Activated CD4-positive, alpha-beta T cell treated with anti-CD3 and anti-CD28 coated beads for 36 hours (primary cell): ENCODE measurements at places on chromosomes 3 and 15. TPM values are rescaled to one million over a fixed set of nuclear protein-coding genes. Genes with fewer than 3 reads are reported as not detected.

- no peak overlapping the region for H3K27ac ChIP-seq
- H3K36me3 ChIP-seq, result no peaks in the 10 kb centered on the region
- H3K4me1 ChIP-seq, result peaks cover 3% of the 10 kb centered on the region
- no peak for DNase-seq
- no peak overlapping the region for H3K4me3 ChIP-seq
These were observed 54.7 kb downstream of the CLDN11 start for GRCh38 chr3:170473358-170473757.

GRCh38 chr15:77555232-77555631, 77.5 kb downstream of the LINGO1 start:
- H3K36me3 ChIP-seq, result no peaks in the 10 kb centered on the region
- no peaks in the 10 kb centered on the region for H3K27me3 ChIP-seq
- no peak overlapping the region for H3K4me3 ChIP-seq
- H3K4me1 ChIP-seq, result no peaks in the 10 kb centered on the region

DNA sequence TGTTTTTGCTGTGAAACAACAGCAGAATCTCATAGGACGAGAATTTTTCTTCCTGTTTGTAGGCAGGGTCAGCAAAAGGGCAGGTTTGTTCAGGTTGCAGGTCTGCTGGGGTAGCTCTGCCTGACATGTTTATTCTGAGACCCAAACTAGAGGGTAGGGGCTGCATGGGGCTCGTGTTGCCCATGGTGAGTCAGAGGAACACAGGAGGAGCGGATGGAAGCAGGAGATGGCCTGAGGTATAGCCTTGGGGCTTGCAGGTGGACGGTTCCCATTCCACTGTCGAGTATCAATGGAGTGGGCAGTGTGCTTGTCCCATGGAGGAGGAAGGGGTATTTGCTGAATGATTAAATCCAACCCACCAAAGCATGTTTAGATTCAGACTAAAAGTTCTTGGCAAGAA, 138.9 kb downstream of the APBA2 start:
- H3K27me3 ChIP-seq, result no peaks in the 10 kb centered on the region
- DNase-seq, result no peak
- H3K27ac ChIP-seq, result no peak overlapping the region
- H3K4me1 ChIP-seq, result peaks cover 9% of the 10 kb centered on the region

DNA sequence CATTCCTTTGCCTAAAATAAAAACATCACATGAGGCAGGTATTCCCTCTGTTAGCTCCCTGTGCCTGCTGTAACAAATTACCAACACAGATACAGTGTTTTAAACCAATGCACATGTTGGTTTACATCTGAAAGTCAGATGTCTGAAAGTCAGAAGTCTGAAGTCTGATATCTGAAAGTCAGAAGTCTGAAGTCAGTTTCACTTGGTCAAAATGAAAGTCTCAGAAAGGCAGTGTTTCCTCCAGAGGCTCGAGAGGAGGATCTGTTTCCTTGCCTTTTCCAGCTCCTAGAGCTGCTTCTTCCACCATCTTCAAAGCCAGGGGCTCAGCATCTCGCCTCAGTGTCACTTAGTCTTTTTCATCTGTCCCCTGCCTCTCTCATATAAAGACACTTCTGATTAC, 22.0 kb downstream of the SST start:
- no peaks in the 10 kb centered on the region for H3K4me1 ChIP-seq
- no peaks in the 10 kb centered on the region for H3K36me3 ChIP-seq
- no peak overlapping the region for H3K27ac ChIP-seq
- DNase-seq, result no peak

DNA sequence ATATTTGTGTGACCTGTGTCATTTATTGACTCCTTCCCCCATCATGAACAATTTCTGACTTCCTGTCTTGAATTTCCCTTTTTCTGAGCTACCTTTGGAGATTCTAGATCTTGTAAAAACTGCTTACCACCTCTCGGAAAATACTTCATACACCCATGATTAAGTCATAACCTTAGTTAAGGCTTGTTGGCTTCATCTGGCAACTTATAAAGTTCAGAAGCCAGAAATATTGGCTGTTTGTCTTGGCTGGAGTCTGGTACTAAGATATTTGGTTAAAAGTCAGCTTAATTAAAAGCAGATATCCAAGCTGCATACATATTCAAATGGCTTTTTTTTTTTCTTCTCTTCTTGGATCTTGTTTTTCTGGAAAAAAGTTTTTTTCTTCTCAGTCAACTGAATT, 37.3 kb upstream of the B3GALNT1 start:
- no peak for DNase-seq
- no peak overlapping the region for H3K27ac ChIP-seq
- peaks cover 3% of the 10 kb centered on the region for H3K27me3 ChIP-seq
- no peaks in the 10 kb centered on the region for H3K4me1 ChIP-seq
- no peaks in the 10 kb centered on the region for H3K36me3 ChIP-seq

- H3K27me3 ChIP-seq, result peaks cover 8% of the 10 kb centered on the region
- DNase-seq, result no peak
- H3K27ac ChIP-seq, result no peak overlapping the region
- no peak overlapping the region for H3K4me3 ChIP-seq
- H3K4me1 ChIP-seq, result peaks cover 9% of the 10 kb centered on the region
These were observed 126.0 kb upstream of the DPH6 start for GRCh38 chr15:35671981-35672380.

DNA sequence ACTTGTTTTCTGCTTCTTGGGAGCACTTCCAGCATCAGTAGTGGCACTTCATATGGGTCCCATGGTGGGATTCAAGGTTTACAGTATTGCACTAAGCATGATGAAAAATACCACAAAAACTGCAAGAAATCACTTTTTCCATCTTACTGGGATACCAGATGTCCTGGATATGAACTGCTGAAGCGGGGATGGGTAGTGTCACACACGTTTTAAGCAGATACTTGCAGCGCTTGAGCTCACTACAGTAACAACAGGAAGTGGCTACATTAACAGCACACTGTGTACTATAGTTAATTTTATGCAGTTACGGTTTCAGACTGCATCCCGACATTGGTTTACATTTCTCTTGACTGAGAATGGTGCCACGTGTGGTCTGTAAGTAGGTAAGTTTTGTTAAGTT, 3.5 kb upstream of the ISG20 start:
- no peaks in the 10 kb centered on the region for H3K27me3 ChIP-seq
- H3K36me3 ChIP-seq, result peaks cover 56% of the 10 kb centered on the region
- H3K4me3 ChIP-seq, result peak overlapping the region; percentile 72
- DNase-seq, result peak; percentile 56
- peaks cover 93% of the 10 kb centered on the region for H3K4me1 ChIP-seq

DNA sequence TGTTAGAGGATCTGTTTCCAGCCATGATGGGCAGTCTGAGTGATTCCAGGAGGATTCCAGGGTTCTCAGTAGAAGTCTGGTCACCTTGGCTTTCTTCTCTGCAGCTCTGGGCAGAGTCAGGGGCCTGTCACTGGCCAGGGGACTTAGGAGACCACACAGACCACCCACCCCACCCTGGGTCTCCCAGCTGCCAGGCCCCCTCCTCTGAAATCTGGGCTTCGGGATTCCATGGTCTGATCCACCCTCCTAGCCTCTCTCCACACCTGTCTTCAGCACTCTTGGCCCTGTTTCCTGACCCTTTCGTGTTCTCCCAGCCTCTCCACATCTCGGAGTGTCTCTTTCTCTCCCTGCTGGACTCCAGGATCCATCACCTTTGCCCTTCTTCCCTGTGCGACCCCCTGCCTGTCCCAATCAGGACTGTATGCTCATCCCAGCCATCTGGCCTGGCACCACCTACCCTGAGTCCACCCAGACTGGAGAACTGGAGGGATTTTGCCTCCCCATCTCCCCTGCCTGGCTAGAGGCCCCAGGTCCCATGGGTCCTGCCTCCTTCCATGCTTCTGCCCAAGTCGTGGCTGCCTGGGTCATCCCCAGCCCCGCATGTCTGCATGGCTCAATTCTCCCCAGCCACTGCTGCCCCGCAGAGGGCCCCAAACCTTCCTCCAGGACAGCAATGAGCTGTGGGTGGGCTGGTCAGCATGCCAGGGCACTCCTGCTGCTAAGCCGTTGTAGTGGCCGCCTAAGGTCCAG, 34.3 kb downstream of the GOLGA6L10 start:
- no peak overlapping the region for H3K4me3 ChIP-seq
- peaks cover 4% of the 10 kb centered on the region for H3K36me3 ChIP-seq
- no peaks in the 10 kb centered on the region for H3K27me3 ChIP-seq

DNA sequence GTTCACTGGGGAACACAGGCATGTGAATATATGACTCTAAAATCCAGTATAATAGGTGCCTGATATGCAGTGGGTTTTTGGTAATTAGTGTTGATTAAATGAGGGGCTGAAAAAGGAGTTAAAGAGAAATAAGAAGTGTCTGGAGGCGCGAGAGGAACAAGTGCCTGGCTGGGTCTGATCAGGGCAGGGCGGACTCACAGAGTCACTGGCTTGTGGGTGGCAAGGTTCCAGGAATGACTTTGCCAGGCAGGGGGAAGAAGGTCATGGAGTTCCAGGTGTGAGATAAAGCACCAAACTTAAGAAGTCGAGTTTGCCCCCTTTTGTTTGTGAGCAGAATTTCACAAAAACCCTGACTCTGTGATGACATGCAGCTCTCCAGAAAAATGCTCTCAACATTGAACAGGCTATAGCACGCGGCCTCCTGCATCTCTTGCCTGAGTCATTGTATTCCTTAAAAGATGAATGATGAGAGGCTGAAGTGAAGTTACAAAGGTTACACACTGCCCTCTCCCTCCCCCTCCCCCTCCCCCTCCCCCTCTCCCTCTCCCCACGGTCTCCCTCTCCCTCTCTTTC, 63.0 kb upstream of the LMCD1 start:
- no peaks in the 10 kb centered on the region for H3K36me3 ChIP-seq
- H3K4me3 ChIP-seq, result no peak overlapping the region
- DNase-seq, result no peak
- H3K27me3 ChIP-seq, result no peaks in the 10 kb centered on the region
- no peaks in the 10 kb centered on the region for H3K4me1 ChIP-seq
- H3K27ac ChIP-seq, result no peak overlapping the region

- H3K36me3 ChIP-seq, result peaks cover 47% of the 10 kb centered on the region
- H3K27me3 ChIP-seq, result no peaks in the 10 kb centered on the region
- no peak overlapping the region for H3K4me3 ChIP-seq
- DNase-seq, result no peak
- H3K4me1 ChIP-seq, result peaks cover 11% of the 10 kb centered on the region
These were observed 22.4 kb downstream of the GYG1 start for GRCh38 chr3:149013726-149014125.

- H3K4me3 ChIP-seq, result no peak overlapping the region
- DNase-seq, result no peak
- peaks cover 2% of the 10 kb centered on the region for H3K27me3 ChIP-seq
- peaks cover 23% of the 10 kb centered on the region for H3K4me1 ChIP-seq
- H3K36me3 ChIP-seq, result no peaks in the 10 kb centered on the region
These were observed 171.4 kb downstream of the NFKBIZ start for GRCh38 chr3:102020735-102021134.

- peak overlapping the region; percentile 62 for H3K4me3 ChIP-seq
- H3K27me3 ChIP-seq, result no peaks in the 10 kb centered on the region
- H3K4me1 ChIP-seq, result peaks cover 78% of the 10 kb centered on the region
- H3K27ac ChIP-seq, result peak overlapping the region; percentile 92
These were observed 29.0 kb downstream of the CCDC12 start for GRCh38 chr3:46947546-46947901.

GRCh38 chr3:145522893-145523651, 637.9 kb downstream of the PLOD2 start:
- H3K4me1 ChIP-seq, result no peaks in the 10 kb centered on the region
- no peak overlapping the region for H3K27ac ChIP-seq
- no peak for DNase-seq
- no peaks in the 10 kb centered on the region for H3K36me3 ChIP-seq

DNA sequence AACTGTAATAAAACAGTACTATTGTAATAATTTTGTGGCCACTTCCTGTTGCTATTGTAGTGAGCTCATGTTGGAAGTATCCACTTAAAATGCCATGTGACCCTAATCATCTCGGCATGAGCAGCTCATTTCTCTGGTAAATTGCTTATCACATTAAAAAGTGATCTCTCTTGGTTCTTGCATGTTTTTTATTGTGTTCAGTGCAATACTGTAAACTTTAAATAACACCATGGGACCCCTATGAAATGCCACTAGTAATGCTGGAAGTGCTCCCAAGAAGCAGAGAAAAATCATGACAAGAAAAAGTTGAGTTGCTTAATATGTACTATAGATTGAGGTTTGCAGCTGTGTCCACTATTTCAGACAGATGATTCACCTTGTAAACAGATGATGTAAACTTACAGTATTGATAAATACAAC, 45.6 kb downstream of the NMD3 start:
- H3K4me1 ChIP-seq, result peaks cover 10% of the 10 kb centered on the region
- H3K4me3 ChIP-seq, result no peak overlapping the region
- DNase-seq, result no peak
- H3K27me3 ChIP-seq, result no peaks in the 10 kb centered on the region
- H3K27ac ChIP-seq, result no peak overlapping the region

The STAG1 gene
- 27.1 TPM for total RNA-seq

The ENTPD3 gene
- not detected for total RNA-seq

The CFAP100 gene
- total RNA-seq, result not detected

The PTPN23 gene
- total RNA-seq, result 25.9 TPM

The GOLGA8G gene
- total RNA-seq, result not detected

The ZNF501 gene
- total RNA-seq, result 2.0 TPM
